Astrocyte of the cerebellum (primary cell): ENCODE measurements at places on chromosomes 1 and 21.

DNA sequence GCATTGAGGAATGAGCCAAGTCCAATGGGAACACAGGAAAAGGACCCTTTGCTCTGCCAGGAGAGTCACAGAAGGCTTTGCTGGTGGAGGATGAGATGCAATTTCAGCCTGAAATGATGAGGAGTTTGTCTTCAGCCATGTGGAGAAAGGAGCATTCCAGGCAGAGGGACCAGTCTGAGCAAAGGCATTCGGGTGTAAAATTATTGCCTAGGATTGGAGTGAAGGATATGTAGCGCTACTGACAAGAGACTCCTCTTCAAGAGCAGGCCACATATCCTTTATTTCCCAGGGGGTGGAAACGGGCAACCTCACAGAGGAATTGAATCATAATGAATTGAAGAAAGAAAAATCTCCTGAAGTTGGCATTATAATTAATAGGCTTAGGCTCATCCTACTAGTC is 1.1 kb upstream of the CSF1 start:
- DNase-seq: no peak

DNA sequence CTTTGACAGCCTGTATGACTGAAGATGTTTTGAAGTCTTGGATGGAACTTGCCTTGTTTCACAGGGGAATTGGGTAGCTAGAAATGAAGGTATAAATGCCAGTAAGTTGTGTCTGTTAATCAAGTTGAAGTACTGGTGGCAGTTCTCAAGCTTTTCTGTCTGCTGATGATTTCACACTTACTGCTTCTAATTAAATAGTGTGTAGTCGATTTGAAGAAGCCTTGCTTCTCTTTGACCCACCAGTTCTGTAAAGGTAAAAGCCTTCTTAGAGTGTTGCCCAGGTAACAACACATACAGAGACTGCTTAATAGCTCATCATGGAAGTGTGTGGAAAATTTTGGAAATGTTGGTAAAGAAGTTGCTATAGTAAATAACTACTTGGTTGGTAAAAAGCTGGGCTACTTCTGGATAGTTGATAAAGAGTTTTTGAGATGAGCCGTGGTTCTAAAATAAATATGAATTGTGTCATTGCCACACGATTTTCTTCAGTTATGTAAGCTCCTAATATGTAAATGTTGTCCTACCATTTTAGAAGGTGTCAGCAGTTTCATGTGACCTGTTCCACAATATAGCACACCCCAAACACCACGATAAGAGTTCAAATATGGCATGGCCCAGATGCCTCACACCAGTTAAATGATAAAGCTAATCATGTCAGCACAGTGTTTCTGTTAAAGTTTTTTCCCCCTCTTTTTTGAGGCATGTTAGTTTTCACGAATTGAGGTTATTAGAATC is 7.4 kb downstream of the RABGAP1L start:
- DNase-seq: no peak

DNA sequence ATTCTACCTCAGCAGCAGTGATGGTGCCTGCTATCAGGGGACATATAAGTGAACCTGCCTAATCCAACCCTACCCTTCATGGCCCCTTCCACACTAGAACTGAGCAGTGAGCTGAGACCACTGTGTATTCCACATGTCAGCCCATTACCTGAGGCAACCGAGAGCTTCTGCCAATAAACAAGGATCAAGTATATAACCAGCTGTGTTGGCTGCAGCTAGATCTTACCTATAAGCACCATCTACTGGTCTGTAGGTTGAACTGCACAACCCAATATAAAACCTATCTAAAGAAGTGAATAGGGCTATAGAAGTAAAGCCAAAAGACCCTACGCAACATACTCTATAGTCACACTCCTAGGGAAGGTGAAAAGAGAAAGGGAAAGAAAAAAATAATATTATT is 376.9 kb downstream of the HHIPL2 start:
- peak; percentile 45 for DNase-seq

DNA sequence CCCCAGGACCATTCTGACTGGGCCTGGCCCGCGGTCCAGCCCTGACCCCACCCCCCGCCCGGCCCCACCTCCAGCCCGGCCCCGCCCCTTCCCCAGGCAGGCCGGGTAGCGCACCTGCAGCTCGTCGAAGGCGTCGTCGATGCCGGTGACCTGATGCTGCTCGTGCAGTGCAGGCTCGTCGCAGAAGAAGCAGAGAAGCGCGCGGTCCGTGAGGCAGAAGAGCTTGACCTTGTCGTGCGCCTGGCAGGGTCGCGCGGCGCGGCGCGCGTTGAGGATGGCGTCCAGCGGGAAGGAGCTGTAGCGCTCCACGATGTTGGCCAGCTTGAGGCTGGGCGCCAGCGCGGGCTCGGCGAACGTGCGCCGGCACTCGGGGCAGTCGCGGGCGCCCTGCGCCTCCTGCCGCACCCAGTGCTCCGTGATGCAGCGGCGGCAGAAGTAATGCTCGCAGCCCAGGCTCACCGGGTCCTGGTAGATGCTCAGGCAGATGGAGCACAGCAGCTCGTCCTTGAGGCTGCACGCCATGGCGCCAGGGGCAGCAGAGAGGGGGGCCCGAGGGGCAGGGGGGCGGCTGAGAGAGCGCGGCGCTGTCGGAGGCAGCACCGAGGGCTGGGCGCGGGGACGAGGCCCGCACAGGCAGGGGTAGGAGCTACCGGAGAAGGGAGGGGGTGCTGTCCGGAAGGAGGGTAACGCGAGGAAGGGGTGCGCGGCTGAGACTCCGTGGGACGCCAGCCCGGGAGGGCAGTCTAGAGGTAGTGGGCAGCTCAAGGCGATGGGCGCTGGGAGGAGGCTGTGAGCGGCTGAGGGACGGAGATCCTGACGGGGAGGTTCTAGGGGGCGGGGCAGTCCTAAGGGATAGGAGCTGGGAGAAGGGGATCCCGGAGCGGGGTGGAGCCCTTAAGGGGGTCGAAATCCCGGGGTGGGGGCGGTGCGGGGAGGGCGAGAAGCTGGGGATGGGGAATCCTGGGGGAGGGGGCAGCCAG is 642 bp downstream of the TRIM62 start:
- no peak for DNase-seq

DNA sequence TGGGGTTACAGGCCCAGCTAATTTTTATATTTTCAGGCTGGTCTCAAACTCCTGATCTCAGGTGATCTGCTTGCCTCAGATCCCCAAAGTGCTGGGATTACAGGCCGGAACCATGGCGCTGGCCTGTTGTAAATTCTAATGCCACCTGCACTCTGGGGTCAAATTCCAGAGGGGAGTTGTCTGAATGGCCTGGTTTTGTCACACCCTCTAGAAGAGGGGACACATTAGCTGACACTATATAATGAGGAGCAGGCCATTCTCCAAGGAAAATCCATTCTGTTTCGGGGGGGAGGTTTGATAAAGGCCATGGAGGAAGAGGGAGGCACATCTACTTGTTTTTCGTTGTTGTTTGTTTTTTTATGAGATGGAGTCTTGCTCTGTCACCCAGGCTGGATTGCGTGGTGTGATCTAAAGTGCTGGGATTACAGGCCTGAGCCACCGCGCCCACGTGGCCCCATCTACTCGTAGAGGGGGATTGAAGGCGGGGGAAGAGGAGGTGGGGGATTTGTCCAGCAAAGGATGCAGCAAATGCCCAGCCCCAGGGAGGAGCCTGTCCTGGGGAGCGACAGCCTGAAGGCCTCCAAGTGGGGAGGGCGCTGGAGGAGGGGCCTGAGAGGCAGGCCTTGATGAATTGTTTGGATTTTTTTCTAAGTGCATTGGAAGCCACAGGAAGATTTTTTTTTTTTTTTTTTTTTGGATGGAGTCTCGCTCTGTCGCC is 78.4 kb upstream of the SLC45A1 start:
- DNase-seq: no peak

GRCh38 chr1:184875218-184875617 is 99.1 kb downstream of the NIBAN1 start:
- DNase-seq: no peak

DNA sequence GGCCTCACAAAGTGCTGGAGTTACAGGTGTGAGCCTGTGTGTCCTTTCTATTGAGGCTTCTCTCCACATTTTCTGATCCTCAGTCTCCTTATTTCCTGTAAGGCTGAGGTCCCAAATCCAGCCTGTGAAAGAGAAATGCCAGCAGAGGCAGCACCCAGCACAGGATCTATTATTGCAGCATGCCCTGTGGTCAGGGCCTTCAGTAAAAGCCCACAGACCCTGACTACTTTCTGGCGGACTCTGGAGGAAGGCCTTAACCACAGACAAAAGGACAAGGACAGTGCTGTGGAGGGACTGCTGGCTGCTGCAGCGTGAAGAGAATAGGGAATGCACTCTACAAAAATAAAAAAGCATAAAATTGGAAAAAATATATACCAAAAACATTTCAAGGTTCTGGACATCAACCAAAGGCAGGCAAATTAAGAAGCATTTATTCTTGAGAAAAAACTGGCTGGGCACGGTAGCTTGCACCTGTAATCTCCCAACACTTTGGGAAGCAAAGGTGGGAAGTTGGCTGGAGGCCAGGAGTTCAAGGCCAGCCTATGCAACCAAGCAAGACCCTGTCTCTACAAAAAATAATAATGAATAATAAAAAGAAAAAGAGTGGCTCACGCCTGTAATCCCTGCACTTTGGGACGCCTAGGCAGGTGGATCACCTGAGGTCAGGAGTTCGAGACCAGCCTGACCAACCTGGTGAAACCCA is 9.4 kb upstream of the PGD start:
- no peak for DNase-seq

- DNase-seq: no peak
Measured at GRCh38 chr21:43361493-43362296, 65.2 kb downstream of the SIK1 start.

DNA sequence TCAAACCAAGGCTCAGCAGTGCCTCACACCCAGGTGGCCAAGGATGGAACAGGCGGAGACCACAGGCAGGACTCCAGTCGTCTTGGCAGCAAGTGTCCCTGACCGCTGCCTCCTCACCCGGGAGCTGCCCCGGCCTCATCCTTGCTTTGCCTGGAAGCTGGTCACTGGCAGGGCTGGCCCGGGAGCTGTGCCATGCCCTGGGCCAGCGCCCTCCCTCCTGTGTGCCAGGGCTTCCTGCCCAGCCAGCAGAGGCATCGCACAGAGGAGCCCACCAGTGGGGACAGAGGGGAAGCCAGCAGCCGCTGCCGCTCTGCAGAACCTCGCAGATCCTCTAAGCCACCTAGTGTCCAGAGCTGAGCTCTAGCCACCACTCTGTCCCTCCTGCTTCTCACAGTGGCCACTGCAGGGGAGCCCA is 7.8 kb downstream of the CASZ1 start:
- no peak for DNase-seq

GRCh38 chr1:216523043-216523442 is 99.8 kb upstream of the USH2A start:
- no peak for DNase-seq

DNA sequence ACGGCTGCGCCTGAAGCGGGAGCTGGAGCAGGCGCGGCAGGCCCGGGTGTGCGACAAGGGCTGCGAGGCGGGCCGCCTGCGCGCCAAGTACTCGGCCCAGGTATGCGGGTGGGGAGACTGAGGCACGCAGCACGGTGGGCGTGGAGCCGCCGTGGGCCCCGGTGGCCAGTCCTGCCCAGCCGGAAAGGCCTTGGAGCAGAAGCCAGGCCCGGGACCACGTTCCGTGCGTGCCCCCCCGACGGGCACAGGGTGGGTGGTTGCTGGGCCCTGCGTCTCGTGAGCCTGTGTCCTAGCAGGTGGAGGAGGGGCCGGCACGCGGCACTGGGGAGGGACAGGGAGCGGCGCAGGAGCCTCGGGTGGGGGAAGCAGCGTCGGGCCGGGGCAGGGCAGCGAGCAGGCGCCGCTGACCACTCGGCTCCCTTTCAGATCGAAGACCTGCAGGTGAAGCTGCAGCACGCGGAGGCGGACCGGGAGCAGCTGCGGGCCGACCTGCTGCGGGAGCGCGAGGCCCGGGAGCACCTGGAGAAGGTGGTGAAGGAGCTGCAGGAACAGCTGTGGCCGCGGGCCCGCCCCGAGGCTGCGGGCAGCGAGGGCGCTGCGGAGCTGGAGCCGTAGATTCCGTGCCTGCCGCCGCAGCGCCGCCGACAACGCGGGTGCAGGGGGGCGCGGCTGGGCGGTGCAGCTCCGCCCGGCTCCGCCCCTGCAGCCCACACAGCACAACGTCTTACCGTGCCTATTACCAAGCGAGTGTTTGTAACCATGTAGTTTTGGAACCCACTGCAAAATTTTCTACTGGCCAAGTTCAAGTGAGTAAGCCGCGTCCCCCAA is 78.2 kb downstream of the SKI start:
- no peak for DNase-seq

DNA sequence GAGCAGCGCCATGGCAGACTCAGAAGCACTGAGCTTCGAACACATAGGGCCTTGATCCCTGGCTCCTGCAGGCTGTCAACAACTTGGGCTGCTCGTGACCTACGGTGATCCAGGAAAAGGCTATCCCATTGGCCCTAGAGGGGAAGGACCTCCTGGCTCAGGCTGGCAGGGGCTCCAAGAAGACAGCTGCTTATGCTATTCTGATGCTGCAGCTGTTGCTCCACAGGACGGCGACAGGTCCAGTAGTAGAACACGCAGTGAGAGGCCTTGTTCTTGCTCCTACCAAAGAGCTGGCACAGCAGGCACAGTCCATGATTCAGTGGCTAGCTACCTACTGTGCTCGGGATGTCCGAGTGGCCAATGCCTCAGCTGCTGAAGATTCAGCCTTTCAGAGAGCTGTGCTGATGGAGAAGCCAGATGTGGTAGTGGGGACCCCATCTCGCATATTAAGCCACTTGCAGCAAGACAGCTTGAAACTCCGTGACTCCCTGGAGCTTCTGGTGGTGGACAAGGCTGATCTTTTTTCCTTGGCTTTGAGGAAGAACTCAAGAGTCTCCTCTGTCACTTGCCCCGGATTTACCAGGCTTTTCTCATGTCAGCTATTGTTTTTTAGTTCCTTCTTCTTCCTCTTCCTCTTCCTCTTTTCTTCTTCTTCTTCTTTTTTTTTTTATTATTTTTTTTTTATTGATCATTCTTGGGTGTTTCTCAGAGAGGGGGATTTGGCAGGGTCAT is 18.9 kb downstream of the ITLN2 start:
- DNase-seq: no peak

GRCh38 chr21:44583800-44584147 is 3.4 kb upstream of the KRTAP10-5 start:
- DNase-seq: no peak

GRCh38 chr1:30680429-30680828 is 43.0 kb downstream of the MATN1 start:
- DNase-seq: no peak

DNA sequence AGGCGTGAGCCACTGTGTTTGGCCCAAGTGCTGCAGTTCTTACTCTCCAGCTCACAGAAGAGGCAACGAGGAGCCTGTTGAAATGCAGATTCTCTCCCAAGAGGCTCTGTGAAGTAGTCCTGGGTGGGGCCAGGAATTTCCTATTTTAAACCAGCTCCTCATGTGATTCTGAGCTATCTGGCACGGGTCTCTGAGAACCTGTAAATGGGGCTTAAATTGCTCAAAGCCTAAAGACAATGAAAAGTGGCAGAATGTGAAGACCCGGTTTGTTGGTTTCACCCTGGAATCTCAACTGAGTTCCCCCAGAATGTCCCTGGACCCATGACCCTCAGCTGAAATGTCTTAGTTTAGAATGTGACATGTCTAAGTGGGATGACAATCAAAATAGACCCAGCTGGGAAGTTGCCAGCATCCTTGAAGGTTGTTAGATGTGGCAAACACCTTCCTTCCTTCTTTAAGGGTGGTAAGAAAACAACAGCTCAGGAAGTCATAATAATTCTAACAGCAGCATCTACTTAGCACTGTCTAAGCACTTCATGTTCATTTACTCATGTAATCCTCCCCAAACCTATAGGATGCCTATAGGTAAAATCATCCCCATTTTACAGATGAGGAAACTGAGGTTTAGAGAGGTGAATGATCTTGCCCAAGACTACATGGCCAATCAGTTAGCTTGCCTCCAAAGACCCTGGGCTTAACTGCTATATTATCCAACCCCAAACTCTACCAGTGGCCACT is 20.9 kb upstream of the ATP5PO start:
- DNase-seq: no peak

GRCh38 chr1:182120411-182121258 is 59.1 kb upstream of the ZNF648 start:
- peak; percentile 67 for DNase-seq
